ENCODE measurements at places on chromosomes 16 and 17.

DNA sequence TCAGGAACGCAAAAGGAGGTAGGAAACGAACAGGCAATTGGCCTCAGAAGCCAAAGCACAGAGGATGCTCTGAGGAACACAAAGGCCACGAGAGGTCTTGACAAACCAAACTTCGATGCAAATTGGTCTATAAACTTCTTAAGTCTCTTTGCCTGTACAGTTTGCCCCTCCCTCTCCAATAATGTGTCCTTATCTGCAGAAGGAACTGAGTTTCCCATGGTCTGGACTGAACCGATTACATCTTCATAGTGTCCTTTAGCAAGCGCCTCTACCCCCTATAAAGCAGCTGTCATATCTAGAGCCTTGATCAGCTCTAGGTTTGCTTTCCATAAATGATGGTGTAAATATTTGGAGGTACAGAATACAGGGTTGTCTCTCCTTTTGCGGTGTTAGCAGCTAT lies 3.1 kb upstream of the CDRT4 start:
- no peak overlapping the region for H3K27ac ChIP-seq
- H3K27me3 ChIP-seq = no peaks in the 10 kb centered on the region
- no peak overlapping the region for H3K4me3 ChIP-seq

- H3K4me3 ChIP-seq = no peak overlapping the region
- H3K27ac ChIP-seq = no peak overlapping the region
- no peaks in the 10 kb centered on the region for H3K4me1 ChIP-seq
- DNase-seq = no peak
- H3K27me3 ChIP-seq = no peaks in the 10 kb centered on the region
These were observed 16.7 kb downstream of the WSB1 start for GRCh38 chr17:27310565-27311110.

DNA sequence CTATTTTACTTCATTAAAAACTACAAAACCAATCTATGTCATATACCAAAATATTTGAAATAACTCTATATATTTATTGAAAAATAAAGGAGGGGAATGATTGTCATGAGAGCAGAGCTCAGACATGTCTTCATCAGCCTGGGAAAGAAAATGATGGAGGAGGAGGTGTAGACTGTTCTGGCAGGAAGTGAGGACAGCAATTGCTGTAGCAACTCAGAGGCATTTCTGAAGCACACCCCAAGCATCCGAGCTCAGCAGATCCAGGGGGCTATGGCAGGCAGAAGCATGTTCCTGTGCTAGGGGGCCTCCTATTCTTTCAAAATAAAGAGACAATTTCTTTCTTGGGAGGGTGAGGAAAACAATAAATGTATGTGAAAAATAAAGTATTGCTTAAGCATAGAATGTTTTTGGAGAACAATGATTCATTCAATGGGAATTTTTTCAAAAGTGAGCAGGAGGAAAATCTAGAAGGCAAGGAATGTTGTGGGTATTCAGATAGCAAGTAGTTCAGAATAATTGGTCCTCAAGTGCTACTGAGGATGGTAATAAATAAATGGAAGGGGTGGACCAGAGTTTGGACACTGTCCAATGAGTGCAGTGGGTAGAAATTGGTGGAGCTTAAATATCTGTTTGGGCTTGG lies 383.4 kb downstream of the CDH11 start:
- no peak overlapping the region for H3K27ac ChIP-seq
- no peaks in the 10 kb centered on the region for H3K4me1 ChIP-seq
- DNase-seq = no peak
- H3K4me3 ChIP-seq = no peak overlapping the region
- no peaks in the 10 kb centered on the region for H3K36me3 ChIP-seq

DNA sequence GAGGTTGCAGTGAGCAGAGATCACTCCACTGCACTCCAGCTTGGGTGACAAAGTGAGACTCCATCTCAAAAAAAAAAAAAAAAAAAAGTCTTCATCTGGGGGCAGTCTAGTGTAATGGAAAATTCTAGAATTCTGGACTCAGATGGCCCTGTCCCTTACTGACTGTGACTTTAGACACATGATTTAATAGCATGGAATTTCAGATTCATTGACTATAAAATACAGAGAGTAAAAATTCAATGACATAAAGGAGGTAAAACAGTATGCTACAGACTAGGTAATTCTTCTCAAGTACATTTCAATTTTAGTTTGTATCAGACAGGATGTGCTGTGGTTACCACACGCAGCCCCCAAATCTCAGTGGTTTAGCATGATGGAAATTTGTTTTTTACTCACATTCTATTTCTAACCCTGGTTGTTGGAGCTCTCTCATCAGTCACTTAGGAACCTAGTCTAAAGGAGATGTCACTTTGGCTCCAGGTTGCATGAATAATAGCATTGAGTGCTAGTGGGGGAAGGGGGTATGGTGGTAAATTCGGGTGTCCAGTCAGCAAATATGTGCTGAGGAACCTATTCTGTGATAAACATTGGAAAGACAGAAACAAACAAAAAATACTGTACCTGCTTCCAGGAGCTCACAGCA lies 444.0 kb downstream of the XYLT1 start:
- no peaks in the 10 kb centered on the region for H3K27me3 ChIP-seq
- H3K36me3 ChIP-seq = no peaks in the 10 kb centered on the region
- H3K4me3 ChIP-seq = peak overlapping the region; percentile 44
- H3K4me1 ChIP-seq = peaks cover 33% of the 10 kb centered on the region
- DNase-seq = peak; percentile 11

DNA sequence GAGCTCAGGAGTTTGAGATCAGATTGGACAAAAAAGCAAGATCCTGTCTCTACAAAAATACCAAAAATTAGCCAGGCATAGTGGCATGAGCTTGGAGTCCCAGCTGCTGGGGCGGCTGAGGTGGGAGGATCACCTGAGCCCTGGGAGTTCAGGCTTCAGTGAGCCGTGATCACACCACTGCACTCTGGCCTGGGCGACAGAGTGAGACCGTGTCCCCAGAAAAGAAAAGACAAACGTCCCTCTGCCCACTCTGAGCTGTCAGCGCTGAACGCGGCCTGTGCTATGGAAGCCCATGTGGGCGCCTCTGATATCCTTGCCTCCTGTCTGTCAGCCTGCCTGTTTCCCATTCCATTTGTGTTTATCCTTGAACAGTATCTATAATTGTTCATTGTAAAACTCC lies 50.7 kb downstream of the FOXK2 start:
- DNase-seq = no peak
- H3K4me1 ChIP-seq = no peaks in the 10 kb centered on the region
- peaks cover 76% of the 10 kb centered on the region for H3K36me3 ChIP-seq
- H3K27me3 ChIP-seq = no peaks in the 10 kb centered on the region
- H3K4me3 ChIP-seq = no peak overlapping the region
- H3K27ac ChIP-seq = no peak overlapping the region

All from T-cell (primary cell).